ENCODE measurements at places on chromosomes 2 and 18.

DNA sequence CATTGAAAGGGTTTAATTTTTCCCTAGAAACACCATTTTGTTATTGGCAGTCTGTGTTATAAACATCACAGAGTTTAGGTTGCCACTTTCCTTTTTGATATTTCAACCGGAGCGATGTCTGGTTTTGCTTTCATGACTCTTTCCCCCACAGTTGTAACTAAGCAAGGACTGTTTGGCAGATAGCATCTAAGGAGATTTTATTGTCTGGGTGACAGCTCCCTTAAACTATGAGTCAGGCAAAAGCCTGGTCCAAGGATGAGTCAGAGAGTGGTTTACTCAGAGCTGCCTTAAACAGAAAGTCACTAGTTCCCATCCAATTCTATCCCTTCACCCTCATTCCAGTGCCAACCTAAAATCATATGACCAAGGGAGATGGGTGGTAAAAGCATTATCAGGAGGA lies 341.6 kb upstream of the VWC2L start:
- H3K27ac ChIP-seq = no peak overlapping the region
- no peaks in the 10 kb centered on the region for H3K36me3 ChIP-seq
- no peaks in the 10 kb centered on the region for H3K27me3 ChIP-seq
- DNase-seq = no peak
- H3K4me3 ChIP-seq = no peak overlapping the region

DNA sequence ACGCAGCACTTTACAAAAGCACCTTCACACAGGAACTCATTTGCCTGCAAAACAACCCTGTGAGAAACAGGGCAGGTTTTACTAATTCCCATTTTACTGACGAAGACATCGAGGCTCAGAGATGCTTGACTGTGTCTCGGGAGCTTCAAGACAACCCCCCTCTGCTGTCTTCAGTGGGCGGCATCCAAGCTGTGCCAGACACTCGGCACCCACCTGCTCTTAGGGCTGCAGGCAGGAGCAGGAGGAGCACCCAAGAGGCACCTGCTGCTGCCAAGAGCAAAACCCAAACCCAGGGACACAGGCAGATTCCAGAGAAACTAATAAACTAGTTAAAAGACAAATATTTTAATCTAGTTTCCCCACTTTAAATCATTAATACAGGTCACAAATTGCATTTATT lies 67.9 kb downstream of the PPP4R1 start:
- H3K27ac ChIP-seq = no peak overlapping the region
- no peaks in the 10 kb centered on the region for H3K27me3 ChIP-seq
- DNase-seq = no peak
- H3K4me1 ChIP-seq = no peaks in the 10 kb centered on the region

GRCh38 chr2:204871231-204871953 lies 326.1 kb downstream of the PARD3B start:
- peaks cover 23% of the 10 kb centered on the region for H3K4me1 ChIP-seq
- H3K27me3 ChIP-seq = no peaks in the 10 kb centered on the region
- no peak for DNase-seq
- H3K36me3 ChIP-seq = no peaks in the 10 kb centered on the region
- H3K27ac ChIP-seq = no peak overlapping the region
- H3K4me3 ChIP-seq = no peak overlapping the region

DNA sequence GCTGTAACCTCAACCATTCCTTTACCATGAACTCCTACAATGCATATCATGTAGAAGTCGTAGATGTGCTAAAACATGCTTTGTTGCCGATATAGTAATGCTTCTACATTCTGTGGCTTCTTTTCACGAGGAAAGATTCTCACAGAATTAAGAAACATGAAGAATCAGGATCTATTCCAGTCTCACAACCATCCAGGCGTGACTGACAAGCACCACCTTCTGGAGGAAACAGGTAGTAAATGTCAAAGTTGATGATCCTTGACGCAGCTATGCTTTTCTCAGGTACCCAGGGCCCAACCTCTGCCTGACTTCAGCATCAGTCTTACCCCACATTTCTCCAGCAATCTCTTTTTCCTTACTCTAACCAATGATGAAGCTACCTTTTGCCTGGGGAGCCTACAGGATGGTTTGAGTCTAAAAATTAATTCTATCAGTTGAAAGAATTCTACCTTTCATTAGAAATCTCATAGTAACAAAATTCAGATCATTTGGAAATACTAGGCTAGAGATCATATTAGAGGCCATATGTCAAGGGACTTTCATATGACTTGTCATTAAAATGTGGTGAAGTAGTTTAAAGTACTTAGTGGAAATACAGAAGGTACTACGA lies 123.3 kb upstream of the RND3 start:
- H3K4me1 ChIP-seq = no peaks in the 10 kb centered on the region
- H3K27me3 ChIP-seq = no peaks in the 10 kb centered on the region
- H3K4me3 ChIP-seq = no peak overlapping the region
- no peaks in the 10 kb centered on the region for H3K36me3 ChIP-seq
- DNase-seq = no peak

DNA sequence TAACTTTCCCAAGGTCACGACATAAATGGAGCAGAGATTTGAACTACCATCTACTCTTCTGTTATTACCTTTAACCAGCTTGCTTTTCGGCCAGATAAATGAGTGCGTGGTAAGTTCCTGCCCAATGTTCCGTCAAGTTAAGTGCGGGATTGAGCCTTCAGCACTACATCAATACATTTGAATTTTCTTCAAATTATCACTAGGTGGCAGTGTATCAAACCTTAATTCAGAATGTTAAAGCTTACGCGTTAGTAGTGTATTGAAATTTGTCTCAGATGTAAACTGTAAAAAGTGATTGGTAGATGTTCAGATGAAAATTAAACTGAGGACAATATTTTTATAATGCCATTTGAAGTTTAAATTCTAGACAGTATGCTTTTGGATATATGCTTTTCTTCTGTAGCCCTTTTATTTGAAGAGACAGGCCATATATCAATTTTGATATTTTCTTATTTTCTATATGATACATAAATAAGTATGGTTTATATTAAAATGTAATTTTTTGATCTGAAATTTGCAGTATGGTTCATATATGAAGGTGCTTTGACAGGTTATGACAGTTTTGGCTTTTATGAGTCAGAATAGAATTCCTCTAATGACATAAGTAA lies 681.3 kb downstream of the ADCYAP1 start:
- H3K27ac ChIP-seq = no peak overlapping the region
- H3K36me3 ChIP-seq = no peaks in the 10 kb centered on the region
- H3K4me1 ChIP-seq = no peaks in the 10 kb centered on the region

DNA sequence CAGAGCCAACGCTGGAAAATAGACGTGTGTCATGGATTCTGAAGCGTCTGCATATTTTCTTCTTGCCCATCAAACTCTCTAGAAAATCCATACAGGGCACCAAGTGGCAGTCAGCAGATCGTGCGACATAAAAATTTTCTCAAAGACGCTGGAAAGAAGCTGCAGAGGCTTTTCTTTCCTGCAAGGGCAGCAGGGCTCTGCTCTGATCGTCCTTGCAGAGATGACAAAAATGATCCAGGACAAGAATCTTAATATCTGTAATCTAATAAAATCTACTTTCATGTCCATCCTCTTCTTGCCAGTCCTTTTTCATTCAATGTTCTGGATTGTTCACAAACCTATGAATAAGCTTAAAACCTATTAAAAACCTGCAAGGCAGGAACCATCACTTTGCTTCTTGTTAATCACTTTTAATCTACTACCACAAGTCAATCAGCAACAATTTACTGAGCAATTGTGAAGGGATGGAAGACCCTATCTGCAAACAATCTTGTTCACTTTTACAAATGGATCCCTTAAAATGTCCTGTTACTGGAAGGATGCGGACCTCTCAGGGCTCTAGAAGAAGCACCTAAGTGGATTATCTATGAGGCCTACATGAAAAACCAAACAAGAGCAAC lies 93.6 kb downstream of the MREG start:
- H3K4me3 ChIP-seq = no peak overlapping the region
- no peaks in the 10 kb centered on the region for H3K27me3 ChIP-seq
- no peak overlapping the region for H3K27ac ChIP-seq
- no peaks in the 10 kb centered on the region for H3K4me1 ChIP-seq
- no peaks in the 10 kb centered on the region for H3K36me3 ChIP-seq
- no peak for DNase-seq
